ENCODE measurements at places on chromosomes 6 and 20.

DNA sequence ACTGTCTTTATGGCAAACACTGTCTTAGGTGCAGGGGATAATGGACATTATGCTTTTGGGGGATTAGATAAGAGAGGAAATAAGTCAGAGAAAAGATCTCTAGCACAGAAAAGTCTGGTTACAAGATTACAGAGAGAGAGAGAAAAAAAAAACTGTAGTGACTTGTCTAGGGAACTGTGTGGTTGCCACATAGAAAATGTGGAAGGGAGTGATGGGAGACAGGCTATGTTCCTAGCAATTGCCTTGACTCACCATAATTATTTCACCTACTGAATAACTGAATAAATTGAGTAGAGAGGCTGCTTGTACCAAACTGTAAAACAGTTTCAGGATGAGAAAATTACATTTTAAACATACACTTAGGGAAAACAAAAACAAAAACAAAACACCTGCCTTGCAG lies 229.7 kb downstream of the LAMA2 start:
- no peak for DNase-seq

GRCh38 chr6:11040134-11040533 lies 4.0 kb downstream of the ELOVL2 start:
- no peak for DNase-seq

- DNase-seq = no peak
These were observed 159.8 kb downstream of the PREX1 start for GRCh38 chr20:48667889-48668413.

DNA sequence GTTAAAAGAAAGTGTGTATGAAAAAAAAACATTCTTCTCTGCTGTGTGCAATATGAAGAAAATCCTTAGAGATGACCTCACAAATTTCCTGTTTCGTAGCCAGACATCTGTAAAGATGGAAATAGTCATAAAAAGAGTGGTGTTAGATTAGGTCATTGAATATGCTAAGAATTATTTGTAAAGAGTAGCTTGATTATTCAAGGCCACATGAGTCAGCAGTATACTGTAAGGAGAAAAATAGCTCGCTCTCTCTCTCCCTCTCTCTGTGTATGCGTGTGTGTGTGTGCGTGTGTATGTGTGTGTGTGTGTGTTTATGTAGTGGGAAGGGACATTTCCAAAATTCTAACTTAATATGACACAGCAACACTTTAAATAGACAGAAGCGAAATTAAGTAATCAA lies 78.8 kb downstream of the PTCHD4 start:
- no peak for DNase-seq

GRCh38 chr20:881051-881782 lies 34.9 kb downstream of the ANGPT4 start:
- DNase-seq = no peak

DNA sequence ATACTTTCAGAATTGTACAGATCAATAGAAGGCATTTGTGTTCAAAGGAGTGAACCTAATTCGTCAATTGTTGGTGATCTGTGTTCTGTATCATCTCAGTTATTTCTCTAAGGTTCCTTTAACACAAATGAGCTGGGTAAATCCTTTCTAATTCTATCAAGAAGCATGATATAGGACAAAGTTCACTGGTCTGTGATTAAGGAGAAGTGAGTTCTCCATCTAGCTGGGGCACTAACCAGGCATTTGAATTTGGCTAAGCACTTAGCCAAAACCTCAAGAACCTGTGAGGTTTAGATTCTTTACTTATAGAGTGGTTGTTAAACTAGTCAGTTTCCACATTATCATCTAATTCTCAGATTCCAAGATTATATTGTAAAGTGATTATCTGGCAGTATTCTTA lies 50.3 kb downstream of the DOP1A start:
- no peak for DNase-seq

GRCh38 chr20:31740208-31740607 lies 1.1 kb downstream of the TPX2 start:
- DNase-seq = no peak

DNA sequence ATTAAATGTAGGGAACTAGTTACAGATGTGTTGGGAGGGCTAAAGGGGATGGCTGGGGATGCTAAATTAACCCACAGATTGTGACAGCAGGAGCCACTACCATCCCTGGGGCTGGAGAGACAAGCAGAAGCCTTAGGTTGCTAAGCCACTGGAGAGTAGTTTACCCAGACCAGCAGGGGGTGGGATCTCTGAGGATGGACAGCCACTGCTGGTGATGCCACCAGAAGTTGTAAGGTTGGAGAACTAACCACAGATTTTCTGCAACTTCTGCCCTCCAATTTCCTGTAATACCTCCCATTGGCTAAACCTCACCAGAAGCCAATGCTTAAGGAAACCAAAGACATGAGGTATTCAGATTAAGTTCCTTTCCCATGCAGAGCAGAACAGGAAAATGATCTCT lies 139.6 kb upstream of the NOX3 start:
- DNase-seq = no peak

DNA sequence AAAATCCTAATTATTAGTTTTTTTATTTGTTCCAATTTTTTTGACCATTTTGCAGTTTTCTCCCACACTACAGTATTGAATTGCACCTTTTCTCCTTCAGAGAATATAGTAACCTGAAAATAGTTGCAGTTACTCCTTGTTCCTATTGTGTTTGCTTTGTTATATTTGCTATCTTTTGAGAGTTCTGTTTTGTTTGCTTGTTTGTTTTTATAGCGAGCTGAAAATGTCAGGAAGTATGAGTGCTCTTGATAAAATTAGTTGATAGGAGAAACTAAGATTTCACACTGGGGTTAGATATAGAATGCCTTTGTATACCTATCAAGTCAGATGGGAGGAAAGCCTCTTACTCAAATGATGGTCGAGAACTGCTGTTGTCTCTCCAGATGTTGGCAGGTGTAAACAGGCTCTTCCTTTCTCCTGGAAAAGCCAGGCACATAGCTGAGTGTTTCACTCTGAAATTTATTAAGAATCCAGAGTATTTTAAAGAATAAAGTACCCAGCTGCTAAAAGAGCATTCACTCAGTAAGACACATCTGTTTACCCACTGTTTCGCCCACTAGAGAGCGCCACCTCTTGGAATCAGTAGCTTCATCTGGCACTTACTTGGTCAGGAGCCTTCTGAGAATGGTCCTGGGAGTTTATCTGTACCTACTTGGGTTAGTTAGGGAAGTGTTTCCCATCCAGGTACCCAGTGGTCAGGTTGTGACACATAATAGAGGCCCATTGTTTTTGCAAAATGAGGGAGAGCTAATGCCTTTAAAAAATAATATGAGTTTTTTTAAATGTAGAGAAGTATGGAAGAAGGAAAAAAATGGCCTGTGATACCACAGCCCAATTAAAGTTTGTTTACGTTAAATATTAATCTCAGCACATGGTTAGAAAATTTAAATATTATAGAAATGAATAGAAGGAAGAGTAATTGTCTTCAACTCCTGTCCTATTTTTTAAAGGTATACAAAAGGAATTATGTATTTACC lies 11.2 kb downstream of the NT5DC1 start:
- DNase-seq = no peak

DNA sequence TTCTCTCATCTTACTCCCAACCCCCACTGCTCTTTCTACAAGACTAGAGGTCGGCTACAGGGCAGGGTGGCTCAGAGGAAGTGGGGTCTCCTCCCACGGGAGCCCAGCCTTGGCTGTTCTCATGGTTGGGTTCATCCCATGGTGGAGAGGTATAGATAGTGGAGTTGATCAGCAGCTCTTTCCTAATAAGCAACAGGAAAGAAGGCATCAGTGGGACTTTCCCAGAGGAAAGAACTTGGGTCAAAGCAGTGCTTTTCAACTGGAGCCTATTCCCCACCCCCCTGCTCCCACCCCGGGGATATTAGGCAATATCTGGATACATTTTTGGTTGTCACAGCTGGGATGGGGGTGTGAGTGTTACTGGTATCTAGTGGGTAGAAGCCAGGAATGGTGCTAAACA lies 200.9 kb downstream of the NFATC2 start:
- no peak for DNase-seq

DNA sequence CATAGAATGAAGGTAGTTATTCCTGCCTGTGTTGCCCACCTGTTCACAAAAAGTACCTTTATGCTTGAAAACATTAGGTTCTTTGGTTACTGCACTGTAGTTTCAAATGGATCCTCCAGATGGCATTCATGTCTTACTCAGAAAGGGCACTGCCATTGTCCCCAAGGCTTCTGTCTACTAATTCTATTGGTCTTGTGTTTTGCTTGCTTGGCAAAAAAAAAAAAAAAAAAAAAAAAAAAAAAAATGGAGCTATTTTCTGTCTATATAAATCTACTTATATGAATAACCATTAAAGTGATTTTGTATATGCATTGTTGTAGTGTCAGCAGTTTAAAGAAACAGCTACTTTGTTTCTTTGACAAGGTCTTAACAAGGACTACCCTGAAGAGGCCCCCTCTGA lies 12.7 kb upstream of the EFHC1 start:
- no peak for DNase-seq

- no peak for DNase-seq
These were observed 180.5 kb downstream of the PDE7B start for GRCh38 chr6:136031982-136032381.

DNA sequence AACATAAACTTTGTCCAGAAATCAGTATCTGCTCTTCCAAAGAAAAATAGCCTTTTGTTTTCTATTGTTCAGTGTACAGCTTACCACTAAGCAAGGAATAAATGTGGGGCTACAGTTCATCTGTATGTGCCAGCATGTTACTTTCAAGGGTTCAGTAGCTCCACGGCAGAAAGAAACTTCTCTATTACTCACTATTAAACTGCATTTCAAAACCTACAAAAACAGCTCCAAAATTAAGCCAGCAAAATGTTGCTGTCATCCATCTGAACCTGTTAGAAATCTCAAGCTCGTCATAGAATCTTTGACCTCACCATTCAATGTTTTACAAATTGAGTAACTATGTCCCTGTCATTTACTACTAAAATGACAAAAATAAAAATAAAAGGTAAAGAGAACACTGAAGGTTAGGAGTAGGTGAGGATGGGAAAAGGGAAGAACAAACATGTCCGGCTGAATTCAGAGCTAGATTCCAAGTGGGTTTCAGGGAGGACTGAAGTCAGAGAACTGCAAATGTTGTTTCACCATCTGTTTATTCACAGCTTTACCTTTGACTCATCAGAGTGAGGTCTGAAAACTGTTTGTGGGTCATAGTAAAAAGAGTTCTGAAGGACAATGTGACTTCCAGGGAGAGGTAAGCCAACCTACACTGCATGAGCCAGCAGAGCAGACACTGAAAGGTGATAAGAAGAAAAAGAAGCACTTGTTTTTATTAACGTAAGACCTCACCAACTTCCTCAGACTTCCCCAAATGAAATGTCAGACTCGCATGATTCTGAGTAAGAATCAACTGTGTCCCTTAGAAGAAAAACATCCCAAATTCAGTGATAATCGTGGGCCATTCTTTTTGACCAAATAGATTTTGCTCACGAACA lies 62.0 kb downstream of the ATXN1 start:
- DNase-seq = peak; percentile 19

DNA sequence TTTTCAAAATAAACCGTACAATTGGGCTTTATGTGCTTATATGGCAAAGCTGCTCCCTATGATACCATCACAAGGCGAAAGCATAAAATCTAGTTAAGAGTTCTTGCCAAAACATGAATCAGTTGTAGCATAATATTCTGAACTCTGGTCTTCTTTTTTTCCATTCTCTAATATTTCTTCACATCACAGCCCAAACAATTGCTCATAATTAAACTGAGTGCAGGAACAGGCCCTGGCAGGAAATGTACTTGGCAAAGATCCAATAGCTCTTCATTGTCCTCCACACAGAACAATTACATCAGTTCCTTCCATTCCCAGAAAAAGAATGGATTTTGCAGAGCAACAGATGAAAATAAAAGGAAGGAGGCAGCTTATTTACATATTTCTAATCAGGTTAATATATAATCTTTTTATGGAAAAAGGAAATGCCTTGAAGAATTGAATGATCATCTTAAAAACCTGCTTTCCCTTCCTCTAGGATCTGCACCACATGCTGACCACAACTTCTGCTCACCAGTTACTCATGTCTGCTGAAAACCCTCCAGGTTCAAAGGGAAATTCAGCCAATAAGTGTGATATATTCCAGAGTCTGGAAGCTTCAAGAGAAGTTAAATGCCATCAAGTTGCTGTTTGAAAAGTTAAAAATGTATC lies 123.3 kb upstream of the COL21A1 start:
- no peak for DNase-seq

DNA sequence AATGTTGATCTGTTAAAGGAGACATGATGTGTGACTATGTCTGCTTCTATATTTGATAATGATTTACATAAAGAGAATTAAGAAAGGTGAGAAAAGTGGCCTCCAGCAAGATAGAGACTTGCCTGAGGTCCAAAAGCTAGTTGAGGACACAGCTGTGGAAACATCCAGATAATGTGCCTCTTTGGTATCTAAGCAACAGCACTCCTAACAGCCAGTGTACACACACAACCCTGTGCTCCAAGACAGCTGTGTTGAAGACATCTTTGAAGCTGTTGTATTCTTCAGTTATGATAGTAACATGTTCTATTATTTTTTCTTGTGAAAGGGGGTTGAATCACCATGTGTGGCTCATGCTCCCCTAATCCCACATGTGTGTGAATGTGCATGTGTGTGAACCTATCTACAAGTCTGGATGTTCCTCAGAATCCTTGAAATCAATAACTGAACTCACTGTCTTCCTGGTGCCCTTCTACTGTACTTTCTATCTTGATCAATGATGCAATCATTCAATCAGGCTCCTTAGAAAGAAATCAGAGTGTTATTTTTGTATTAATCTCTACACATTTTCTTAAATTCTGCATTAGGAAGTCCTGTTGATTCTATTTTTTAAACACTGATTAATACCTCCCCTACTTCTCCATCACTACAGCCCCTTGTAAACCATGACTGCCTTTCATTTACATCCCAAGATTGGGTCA lies 116.7 kb upstream of the SSTR4 start:
- no peak for DNase-seq

GRCh38 chr6:138431256-138432062 lies 27.4 kb downstream of the HEBP2 start:
- no peak for DNase-seq

DNA sequence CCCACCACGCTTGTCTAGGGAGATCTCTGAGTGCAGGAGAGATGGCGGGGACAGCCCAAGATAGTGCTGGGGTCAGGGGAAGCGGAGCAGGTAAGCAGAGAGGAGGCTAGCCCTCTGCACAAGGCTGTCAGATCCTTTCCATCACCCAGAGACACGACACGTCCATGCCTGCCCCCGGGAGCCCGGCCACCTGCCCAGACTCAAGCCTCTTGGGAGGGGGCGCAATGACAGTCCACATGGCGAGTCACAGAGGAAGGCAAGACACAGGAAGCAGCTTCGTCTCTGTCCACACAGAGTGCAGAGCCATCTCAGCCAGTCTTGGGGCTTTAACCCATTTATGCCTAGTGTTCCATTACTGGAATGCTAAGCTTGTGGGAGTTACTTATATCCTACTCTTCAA lies 78.4 kb downstream of the PREX1 start:
- DNase-seq = no peak
